Cortex of kidney (tissue), 1 donor: ENCODE measurements at places on chromosomes 2 and 18.

GRCh38 chr2:84996909-84997308 is 25.9 kb downstream of the KCMF1 start:
- DNase-seq = no peak

DNA sequence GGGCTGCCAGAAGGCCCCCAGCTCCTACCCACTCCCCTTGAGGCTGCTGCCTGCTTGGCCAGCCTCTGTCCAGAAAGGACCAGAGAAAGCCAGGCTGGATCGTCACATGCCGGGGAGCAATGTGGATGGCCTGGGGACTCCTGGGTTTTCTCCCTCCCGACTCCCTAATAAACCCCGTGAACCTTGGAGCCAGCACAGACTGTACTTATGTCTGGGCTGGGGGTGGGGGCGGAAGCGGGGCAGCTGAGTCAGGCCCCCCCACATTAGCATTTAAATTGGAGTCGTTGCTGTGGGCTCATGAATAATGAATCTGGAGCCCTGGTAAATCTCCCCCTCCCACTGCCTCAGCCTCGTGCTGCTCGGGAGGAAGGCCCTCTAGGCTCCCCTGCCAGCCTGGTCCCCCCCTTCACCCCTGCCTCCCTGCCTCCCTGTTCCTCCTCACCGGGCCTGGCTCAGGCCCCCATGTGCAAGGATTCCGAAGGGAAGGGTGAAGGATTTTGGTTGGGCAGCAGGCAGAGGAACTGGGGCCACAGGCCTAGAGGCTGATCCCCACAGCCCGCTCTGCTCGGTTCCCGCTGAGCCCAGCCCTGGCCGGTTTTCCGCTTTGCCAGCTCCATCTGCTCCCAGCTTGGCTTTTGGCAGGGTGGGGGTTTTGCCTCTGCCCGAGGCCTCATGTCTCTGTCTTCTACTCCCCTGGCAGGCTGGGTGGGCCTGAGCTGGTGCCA is 7.3 kb upstream of the ASIC4 start:
- DNase-seq = no peak

DNA sequence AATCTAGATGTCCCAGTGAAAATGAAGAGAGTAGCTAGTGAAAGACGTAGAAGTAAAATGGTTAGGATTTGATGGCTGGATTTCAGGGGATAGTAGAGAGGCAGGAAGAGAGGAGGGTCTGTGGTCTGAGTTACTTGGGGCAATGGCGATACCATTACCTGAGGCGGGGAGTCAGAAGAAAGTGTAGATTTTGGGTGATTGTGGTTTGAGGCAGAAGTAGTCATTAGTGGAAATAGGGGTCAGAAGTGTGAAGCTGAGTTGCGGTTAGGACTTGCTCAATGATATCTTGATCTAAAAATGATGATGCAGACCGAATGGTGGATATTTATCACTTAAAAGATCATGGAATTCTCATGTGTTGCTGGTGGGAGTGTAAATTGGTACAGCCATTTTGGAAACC is 41.0 kb downstream of the CEP192 start:
- no peak for DNase-seq

GRCh38 chr2:197360744-197361156 is 50.2 kb upstream of the ANKRD44 start:
- DNase-seq = no peak

- DNase-seq = no peak
Measured at GRCh38 chr2:239181903-239182581, 218.8 kb downstream of the HDAC4 start.

GRCh38 chr2:38148501-38148900 is 72.5 kb upstream of the CYP1B1 start:
- no peak for DNase-seq

DNA sequence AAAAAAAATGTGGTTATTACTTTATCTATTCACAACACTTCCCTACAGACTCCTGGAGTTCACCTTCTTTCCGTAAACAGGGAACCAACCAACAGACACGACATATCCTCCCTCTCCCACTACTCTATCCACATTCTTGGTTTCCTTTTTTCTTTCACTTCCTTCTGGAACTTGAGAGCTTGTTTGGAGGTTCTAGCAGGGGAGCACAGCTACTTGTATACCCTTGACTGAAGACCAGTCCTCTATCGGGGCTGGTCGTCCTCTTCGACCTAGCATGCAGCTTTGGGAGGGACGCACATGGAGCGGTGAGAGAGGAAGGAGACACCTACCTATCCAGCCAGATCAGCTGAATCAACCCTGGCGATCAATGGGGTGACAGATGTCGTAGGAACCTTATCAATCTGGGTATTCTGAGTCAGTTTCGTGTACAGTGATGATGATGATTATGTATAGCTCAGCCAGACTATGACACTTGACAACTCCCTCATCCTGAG is 43.5 kb upstream of the MSH2 start:
- no peak for DNase-seq

GRCh38 chr2:141928476-141928875 is 202.3 kb downstream of the LRP1B start:
- no peak for DNase-seq

DNA sequence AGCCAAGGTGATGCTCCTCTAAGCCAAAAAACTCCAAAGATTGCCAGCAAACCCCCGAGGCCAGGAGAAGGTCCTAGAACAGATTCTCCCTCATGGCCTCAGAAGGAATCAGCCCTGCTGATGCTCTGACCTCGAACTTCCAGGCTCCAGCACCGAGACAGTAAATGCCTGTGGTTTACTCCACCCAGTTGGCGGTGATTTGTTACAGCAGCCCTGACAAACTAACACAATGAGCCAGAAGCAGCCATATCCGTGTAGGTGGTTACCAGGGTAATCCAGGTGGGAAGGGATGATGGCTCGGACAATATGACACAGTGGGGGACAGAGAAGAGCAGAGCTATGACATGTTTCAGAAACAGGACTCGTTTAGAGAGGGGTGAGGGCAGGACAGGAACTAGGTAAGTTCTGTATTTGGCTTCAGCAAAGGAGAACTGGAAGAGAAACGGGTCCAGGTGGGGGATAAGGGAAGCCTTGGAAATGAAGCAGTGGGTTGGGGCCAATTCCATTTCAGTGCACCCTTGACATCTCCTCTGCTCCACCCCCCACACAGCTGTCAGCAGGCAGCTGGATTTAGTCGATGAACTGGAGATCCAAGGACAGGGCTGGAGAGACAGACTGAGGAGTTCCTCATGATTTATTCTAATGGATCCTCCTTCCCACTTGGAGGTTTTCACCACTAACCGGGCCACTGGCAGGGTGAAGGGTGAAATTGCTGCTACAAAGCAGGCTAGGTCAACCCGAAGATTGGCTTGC is 179.7 kb upstream of the SH3BP4 start:
- DNase-seq = no peak

- DNase-seq = no peak
Measured at GRCh38 chr2:223779877-223780276, 57.5 kb downstream of the AP1S3 start.

DNA sequence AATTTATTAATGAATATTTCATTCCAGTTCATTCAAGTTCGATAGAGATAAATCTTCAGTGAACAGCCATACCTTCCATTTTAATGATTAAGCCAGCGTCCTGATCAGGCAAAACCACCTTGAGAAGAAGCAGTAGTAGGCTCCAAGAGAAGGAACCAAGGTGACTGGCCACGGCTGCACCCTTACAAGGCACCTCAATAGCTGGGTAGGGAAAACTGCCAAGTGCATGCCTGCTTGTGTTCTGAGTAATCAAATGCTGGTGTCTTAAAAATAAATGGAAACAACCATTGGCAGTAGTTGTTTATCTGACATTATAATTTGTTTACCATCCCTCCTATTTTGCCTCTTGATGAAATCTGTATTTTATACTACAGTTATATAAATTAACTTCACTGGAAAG is 10.0 kb upstream of the FEZ2 start:
- DNase-seq = no peak

DNA sequence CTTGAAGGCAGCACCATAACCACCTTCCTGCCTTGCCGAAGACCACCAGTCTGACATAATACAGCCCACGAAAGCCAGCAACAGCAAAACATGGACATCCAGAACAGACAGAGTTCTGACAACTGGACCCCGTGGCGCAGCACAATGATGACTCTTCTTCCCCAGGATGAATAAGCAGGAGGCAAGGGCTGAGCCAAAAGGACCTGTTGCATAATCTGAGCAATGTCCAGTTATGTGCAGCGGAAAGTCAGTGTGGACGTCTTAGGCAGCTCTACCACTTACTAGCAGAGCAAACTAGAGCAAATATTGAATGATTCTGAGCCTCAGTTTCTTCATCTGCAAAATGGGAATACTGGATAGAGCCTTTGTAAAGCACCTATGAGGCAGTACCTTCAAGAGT is 225.1 kb downstream of the ZBTB7C start:
- DNase-seq = no peak

DNA sequence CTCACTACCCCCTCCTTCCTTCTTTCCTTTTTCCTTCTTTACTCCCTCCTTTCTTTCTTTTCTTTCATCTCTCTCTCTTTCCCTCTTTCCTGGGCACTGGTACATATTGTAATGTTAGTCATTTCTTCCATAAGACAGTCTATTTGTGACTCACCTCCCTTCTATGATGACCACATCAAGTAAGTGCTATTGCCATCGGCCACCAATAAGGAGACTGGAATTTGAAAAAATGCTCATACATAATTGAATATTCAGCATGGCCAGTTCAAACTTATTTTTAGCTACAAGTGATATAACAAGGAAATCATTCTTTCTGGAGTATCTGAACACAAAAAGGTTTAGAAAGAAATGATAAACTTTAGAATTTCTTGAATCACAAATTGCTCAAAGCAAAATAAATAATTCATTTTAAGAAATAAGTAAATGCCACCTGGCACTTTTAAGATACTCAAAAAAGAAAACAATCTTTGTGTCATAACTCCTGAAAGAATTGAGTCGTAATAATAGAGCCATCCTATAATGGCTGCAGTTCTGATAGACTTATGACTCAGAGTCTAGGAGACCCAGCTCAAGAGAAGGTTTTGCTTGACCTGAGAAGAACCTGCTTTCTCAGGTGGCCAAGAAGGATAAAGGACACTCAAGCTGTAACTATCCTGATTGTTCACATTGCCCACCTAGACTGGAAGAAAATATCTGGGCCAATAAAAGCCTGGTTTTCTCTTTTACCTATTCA is 51.6 kb upstream of the CCBE1 start:
- DNase-seq = no peak

DNA sequence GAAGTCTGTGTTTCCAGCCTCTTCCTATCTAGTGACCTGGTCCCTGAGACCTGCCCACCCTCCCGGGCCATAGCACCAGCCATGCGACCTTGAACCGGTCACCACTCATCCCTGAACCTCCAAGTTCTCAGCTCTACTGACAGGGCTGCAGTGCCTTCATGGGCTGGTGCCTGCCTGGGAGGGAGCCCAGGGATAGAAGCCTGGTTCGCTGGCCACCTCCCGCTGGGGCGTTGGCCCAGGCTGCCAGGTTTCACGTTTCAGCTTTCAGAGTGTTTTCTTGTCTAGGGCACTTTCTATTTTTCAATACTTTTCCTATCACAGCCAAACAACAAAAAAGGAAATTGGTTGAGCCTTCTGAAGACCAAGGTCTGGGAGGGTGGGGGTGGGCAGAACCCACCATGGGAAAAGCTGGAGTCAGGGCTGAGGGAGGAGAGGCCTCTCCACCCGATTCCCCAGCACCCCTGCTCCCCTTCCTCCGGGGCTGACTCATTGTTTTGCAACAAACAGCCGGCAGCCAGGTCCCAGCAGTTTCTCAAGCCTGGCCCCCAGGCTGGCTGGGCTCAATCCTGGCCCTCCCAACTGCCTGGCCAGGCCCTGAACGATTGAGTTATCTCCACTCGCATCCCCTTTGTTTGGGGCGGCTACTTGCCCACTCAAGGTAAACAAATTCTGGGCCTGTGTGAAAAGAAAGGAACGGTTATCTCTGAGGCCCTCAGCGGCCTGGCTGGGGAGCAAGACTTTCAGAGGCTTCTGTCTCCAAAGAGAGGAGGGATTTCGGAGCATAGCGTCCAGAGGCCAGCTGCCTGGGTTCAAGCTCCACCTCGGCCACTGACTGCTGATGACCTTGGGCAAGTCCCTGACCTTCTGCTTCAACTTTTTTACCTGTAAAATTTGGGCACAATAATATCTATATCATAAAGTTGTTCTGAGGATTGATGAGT is 47.5 kb downstream of the ZFP36L2 start:
- no peak for DNase-seq

DNA sequence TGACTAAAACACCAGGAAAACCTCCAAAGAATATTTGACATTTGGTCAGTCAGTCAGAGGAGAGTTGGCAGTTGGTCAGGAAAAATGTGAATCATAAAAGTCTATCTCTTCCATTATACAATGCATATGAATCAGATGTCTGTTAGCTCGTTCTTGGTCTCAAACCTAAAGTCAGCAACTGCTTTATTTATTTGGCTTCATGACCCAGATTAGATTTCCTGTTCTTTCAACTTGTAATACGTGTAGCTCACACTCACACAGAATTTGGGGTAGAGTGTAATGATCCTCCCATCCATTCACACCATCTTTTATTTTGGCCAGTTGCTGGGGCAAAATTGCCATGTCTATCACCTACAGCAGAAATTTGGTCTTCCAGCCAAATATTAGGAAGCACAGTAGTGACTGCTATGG is 81.9 kb upstream of the COL5A2 start:
- DNase-seq = no peak

- DNase-seq = no peak
Measured at GRCh38 chr18:64180171-64180570, 31.3 kb upstream of the LINC00305 start.

DNA sequence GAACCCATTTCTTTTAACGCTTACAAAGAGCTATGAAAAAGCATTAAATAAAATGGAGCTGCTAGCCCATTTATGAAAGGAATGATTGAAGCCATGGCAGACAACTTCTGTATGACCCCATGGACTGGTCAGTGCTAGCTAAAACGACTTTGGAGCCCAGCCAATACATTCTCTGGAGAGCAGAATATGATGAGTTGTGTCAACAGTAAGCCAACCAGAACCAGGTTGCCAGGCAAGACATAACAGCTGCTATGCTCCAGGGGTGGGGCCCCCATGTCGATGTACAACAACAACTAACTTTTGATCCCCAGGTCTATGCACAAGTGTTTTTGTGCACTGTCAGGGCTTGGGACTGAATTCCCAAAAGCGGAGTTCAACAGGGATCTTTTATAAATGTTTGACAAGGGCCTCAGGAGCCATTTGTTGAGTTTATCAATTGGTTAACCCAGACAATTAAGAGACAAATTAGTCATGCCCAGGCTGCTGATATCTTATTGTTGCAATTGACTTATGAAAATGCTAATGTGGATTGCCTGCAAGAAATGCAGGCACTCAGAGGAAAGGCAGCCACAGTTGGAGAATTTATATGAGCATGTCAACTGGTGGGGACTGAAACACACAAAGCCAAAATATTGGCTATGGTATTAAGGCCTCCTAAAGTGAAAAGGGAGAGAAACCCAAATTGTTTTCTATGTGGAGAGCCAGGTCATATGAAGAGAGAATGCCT is 64.6 kb upstream of the MYO3B start:
- no peak for DNase-seq

GRCh38 chr18:79680100-79680879 is 687 bp downstream of the CTDP1 start:
- DNase-seq = no peak
